ENCODE measurements at places on chromosomes 1 and 21.

GRCh38 chr21:42343101-42343500 is 7.7 kb downstream of the TFF2 start:
- no peak for DNase-seq

DNA sequence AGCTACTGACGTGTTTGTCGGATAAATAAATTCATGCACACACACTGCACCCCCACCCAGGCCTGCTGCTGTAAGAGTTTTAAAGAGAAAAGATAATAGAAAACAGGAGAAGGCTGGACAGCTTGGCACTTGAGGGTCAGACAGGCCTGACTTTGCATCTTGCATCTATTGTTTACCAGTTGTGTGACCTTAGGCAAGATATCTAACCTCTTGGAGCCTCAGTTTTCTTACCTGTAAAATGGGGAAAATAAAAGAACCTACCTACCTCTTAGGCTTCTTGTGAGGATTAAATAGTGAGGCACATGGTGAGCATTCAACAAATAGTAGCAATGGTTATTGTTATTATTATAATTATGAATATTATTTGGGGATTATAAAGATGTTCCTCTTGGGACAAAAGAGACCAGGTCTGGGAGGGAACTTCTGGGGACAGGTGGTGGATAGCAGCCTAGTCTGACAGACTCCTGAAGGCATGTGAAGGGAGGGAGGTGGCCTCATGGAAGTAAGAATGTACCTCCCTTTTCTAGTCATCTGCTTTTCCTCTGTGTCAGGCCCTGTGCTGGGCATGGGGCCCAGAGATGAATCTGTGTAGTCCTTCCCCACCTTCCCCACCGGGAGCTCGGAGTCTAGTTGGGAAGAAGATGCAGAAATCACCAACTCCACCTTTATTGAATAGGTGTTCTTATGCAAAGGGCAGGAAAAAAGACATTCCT is 18.3 kb upstream of the EPB41 start:
- DNase-seq, result no peak

DNA sequence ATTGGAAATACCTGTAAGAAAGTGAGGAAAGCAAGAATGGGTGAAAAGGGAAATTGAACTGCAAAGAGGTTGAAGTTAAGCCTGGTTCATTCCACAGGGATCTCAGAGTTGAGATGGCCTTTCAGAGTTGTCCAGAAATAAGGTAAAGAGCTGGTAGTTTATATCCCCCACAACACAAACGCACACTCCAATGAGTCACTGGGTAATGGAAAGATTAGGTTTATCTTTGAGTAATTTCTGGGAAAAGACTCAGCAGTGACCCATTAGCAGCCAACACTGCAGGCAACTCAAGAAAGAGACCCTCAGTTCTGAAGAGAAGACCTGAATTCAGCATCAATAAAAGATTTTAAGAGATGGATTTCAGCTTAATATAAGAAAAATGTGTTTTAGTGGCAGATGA is 485.5 kb downstream of the PTPRC start:
- DNase-seq, result no peak

GRCh38 chr1:178374016-178374415 is 122.7 kb downstream of the CLEC20A start:
- DNase-seq, result no peak

DNA sequence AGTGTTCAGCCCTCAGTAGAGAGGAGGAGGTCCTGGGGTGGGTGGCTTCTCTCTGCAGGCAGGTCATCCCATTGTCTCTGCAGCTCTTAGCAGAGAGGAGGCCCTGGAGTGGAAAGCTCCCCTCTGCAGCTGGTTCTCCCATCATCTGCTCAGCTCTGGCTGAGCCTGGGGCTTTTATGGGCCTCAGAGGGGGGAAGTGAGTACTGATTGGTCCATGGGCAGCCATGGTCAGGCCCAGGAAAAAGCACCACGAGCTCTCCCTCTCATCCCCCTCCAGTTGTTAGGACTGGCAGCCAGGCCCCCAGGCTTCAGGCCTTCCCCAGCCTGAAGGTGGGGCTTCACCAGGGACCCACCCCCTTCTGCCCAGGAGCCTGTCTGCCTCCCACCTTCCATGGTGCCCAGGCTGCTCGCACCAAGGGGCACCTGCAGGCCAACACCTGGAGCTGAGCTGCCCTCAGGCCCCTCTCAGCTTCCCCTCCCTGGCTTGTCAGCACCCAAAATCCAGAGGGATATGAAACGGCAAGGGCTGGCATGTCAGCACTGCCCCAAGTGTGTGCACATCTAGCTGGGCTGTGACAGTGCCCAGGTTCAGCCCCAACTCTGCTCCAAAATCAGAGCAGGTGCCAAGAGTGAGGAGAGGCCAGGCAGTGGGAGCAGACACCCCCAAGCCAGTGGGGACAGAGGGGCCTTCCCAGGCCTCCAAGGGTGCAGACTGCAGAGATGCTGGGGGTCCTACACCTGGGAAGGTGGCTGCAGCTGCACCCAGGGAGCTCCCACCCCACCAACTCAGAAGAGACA is 449.0 kb downstream of the MATN1 start:
- no peak for DNase-seq

- DNase-seq, result no peak
These were observed 816 bp downstream of the IL6R start for GRCh38 chr1:154405747-154406571.

DNA sequence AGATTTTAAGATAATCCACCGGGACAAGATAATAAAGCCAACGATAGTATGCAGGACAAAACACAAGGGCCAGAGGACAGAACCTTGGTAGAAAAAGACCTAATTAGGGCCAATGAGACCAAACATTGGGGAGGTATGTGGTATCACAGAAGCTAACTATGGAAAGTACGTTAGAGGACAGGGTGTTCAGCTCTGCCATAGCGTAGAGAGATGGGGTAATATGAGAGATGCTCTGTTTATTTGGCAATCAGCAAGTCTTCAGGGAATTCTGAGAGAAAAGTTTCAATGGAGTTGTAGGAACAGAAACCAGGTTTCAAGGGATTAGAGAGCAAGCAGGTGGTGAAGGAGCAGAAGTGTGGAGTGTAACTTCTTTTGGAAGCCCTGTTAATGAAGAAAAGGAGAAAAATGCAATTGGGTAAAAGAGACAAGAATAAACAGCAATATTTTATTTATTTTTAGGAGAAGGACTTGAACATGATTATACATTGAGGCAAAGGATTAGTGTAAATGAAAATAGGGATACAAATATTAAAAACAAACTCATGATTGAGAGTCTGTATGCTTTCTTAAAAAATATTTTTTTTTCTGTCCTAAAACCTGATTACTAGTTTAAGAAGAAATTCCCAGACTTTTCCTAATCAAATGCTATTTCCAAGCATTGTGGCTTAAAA is 24.0 kb downstream of the EEIG2 start:
- DNase-seq, result peak; percentile 44

- no peak for DNase-seq
These were observed 23.3 kb downstream of the OBSCN start for GRCh38 chr1:228231189-228231588.

Measured in SW 1271 (cell line).